ENCODE measurements at places on chromosomes 5 and 9.
A peak's percentile ranks its signal among the peaks of the same experiment; 100 is the strongest.

GRCh38 chr9:132694144-132694543 lies 23.9 kb downstream of the GTF3C4 start:
- peak; percentile 49 for DNase-seq

DNA sequence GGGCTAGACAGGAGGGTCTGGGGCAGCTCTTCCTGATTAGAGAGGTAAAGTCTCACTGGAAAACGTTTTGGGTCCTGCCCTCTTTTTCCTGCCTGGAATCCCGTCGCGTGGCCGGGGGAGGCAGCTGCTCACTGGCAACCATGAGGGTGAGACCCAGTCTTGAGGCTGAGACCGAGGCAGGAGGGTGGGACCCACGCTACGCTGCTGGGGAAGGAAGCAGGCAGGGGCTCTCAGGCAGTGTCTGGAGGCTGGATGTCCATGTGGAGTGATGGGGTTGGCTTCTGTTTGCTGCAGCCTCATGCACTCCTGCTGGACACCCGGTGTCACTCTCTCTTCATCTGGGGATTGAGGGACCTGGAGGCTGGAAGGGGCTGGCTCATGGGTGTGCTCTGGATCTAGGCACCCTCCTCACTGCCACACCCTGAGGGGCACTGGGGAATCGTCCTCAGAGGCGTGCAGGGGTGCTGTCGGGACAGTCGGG lies 11.3 kb upstream of the SLC2A6 start:
- no peak for DNase-seq

DNA sequence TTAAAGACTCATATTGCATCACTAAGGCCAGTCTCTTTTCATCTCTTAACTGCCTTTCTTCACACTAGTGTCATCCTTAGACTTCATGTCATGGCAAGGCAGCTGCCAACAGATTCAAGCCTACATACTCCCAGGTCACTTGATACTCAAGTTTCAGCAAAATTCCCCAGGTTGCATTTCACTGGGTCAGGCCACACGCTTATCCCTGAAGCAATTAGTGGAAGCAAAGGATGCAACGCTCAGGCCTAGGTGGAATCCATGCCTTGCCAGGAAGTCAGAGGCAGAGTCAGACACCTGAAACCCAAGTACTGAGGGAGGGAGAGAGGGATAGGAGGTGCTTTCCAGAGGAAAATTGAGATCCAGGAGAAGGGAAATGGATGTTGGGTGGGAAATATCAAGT lies 28.9 kb downstream of the YIPF5 start:
- no peak for DNase-seq

DNA sequence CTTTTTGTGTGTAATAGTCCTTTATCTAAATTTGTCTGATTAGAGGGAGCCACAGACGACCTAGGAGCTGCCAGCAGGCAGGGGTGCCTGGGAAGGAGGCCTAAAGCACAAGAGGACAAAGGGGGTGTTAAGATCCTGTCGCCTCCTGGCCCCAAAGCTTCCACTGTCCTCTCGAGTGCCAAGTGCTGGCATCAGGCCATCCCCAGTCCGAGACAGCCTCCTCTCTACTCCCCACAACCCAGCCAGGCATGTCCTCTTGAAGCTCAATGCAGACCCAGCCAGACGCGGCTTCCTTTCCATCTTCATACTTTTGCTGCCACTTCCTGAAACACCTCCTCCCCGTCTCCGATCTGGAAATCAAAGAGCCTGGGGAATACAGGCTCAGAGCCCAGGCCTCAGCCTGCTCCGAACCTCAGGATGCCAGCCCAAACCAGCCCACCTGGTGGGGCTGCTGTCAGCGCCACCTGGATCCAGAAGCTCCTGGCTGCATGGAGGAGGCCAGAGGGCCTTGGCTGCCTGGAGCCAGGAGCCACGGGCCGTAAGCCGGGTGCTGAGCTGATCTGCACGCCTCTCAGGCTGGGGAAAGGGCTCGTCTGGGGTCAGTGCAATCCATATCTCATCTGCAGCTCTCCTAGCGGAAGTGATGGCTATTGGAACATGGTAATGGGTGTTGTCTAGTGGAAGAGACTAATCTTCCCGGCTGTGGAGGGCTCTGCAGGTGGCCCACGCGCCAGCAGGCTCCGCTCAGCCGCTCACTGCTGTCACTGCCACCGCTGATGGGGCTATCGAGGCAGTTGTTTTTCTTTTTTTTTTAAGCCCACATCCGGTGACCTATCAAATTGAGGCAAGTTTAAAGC lies 60.2 kb upstream of the FUBP3 start:
- no peak for DNase-seq

GRCh38 chr9:99213197-99213596 lies 8.5 kb downstream of the ALG2 start:
- peak; percentile 27 for DNase-seq

GRCh38 chr9:125536776-125537175 lies 170.2 kb downstream of the MAPKAP1 start:
- DNase-seq, result no peak

- no peak for DNase-seq
These were observed 14.9 kb upstream of the FEM1C start for GRCh38 chr5:115559524-115559923.

- DNase-seq, result peak; percentile 22
These were observed 32.2 kb downstream of the ALDH7A1 start for GRCh38 chr5:126562823-126563222.

DNA sequence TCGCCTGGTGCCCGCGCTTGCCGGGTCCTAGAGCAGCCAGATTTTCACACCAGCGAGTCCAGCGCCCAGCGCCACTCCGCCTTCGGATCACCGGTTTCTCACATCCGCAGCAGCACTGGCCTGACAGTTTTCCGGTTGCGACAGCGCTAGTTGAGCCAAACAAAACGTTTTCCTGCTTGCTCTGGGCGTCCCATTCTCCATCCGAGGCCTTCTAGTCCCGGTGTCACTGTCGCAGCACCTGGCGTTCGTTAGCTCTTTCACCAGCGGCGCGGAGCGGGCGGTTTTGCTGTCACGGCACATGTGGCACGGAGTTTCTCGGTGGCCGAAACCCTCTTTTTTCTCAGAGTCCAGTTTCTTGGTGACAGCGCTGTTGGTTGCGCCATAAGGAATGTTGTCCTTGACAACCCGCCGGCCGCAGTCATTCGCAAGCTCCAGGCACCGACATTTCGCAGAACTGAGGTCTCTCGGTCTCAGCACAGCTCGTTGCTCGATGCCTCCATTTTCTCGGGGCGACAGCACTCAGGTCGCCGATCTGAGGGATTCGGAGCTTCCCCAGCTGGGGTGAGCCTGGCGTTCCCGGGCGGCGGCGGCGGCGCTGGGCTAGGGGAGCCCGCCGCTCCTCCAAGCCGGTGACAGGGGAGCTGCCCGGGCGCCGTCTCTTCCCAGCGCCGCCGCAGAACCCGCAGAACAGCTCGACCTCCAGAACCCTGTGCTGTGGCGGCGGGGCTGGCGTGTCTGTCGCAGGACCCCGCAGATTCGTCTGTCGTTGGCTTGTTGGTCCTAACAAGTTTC lies 47.8 kb downstream of the ANXA2R start:
- DNase-seq, result peak; percentile 88

- DNase-seq, result peak; percentile 77
These were observed 35.0 kb upstream of the SLC6A3 start for GRCh38 chr5:1480217-1480616.

GRCh38 chr5:133030343-133031005 lies 4.1 kb upstream of the ZCCHC10 start:
- no peak for DNase-seq

GRCh38 chr5:62309107-62309506 lies 3.1 kb downstream of the KIF2A start:
- DNase-seq, result peak; percentile 65

DNA sequence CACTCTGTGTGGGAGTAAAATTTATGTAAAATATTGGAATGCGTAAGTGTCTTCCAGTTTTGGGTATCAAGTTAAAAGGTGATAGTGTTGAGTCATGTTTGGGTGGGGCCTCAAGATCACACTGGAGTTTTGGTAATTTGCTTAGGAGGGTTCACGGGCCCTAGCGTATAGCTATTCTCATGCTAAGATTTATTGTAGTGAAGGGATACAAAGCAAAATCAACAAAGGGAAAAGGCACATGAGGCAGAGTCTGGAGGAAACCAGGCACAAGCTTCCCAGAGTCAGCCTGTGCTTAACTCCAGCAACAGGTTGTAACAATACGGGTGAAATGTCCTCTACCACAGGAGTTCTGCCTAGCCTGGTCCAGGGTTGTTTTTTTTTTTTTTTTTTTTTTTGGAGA lies 20.2 kb downstream of the HSPA4 start:
- no peak for DNase-seq

GRCh38 chr5:28954074-28954473 lies 1915.7 kb upstream of the CDH9 start:
- no peak for DNase-seq
